ENCODE measurements at places on chromosomes 7 and 10.

- no peak for DNase-seq
- H3K27ac ChIP-seq = no peak overlapping the region
- H3K36me3 ChIP-seq = no peaks in the 10 kb centered on the region
These were observed 738 bp downstream of the ETV1 start for GRCh38 chr7:13988731-13989125.

DNA sequence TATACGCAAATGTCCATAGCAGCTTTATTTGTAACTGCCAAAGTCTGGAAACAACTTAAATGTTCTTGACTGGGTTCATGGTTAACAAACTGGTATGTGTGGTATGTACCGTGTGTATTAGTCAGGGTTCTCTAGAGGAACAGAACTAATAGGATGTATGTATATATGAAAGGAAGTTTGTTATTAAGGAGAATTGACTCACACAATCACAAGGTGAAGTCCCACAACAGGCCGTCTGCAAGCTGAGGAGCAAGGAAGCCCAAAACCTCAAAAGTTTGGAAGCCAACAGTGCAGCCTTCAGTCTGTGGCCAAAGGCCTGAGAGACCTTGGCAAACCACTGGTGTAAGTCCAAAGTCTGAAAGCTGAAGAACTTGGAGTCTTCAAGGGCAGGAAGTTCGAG, 66.8 kb downstream of the TMEM168 start:
- H3K4me3 ChIP-seq = no peak overlapping the region
- H3K36me3 ChIP-seq = no peaks in the 10 kb centered on the region
- H3K27me3 ChIP-seq = no peaks in the 10 kb centered on the region
- no peaks in the 10 kb centered on the region for H3K4me1 ChIP-seq

DNA sequence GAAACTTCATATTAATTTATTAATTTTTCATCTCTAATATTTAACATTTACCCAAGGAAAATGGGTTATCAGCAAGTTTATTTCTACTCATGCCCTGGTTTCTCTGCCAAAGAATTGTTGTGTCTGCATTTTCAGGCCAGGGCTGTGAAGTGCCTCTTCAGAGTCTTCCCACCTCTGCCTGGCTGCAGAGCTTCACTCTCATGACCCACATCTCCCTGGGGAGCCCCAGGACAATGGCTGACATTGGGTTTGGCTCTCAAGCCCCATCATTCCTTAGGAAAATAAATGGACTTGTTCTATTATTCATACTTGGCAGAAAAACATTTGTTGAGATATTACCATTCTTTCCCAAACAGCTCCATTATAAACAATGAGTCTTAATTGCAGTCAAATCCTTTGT, 30.3 kb downstream of the CACNA2D1 start:
- H3K27me3 ChIP-seq = no peaks in the 10 kb centered on the region
- H3K36me3 ChIP-seq = no peaks in the 10 kb centered on the region
- no peak overlapping the region for H3K4me3 ChIP-seq
- H3K4me1 ChIP-seq = no peaks in the 10 kb centered on the region
- no peak overlapping the region for H3K27ac ChIP-seq

DNA sequence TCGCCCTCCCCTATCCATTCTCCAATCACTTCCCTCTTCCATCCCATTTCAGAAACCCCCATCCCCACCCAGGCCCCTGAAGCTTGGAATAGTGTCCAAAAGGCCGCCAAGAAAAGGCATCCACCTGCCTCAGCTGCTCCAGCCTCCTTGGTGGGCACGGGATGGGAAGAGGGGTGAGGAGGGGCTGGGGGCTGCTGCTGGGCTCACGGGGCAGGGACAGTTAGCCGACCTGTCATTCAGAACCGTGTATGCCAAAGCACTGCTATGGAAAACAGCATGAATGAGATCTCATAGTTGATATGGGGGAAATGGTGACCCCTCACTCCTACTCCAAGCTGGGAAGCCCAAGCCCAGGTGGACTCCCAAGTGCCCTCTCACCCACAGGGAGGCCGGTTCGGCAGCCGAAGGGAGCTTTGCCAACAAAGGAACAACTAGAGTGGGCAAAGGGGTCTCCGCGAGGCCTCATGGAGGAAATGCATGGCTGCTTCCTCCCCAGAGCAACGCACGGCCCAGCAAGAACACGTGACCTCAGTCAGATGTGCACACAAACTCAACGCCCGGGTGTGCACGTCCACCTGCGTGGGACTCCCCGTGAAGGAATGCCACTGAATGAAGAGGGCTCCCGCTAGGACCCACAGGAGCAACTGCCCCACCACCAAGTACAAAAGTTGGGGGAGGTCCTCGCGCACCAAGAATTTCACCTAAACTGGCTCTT, 52.5 kb downstream of the EBF3 start:
- no peaks in the 10 kb centered on the region for H3K36me3 ChIP-seq
- no peak overlapping the region for H3K27ac ChIP-seq
- no peak overlapping the region for H3K4me3 ChIP-seq
- H3K27me3 ChIP-seq = no peaks in the 10 kb centered on the region

- H3K27ac ChIP-seq = no peak overlapping the region
- no peaks in the 10 kb centered on the region for H3K36me3 ChIP-seq
- no peaks in the 10 kb centered on the region for H3K4me1 ChIP-seq
- H3K4me3 ChIP-seq = no peak overlapping the region
- no peak for DNase-seq
These were observed 51.4 kb upstream of the AOAH start for GRCh38 chr7:36775676-36776075.

- no peaks in the 10 kb centered on the region for H3K27me3 ChIP-seq
- no peak for DNase-seq
- no peak overlapping the region for H3K4me3 ChIP-seq
- H3K27ac ChIP-seq = no peak overlapping the region
- no peaks in the 10 kb centered on the region for H3K4me1 ChIP-seq
These were observed 565.3 kb upstream of the GALNT17 start for GRCh38 chr7:70566671-70567070.

DNA sequence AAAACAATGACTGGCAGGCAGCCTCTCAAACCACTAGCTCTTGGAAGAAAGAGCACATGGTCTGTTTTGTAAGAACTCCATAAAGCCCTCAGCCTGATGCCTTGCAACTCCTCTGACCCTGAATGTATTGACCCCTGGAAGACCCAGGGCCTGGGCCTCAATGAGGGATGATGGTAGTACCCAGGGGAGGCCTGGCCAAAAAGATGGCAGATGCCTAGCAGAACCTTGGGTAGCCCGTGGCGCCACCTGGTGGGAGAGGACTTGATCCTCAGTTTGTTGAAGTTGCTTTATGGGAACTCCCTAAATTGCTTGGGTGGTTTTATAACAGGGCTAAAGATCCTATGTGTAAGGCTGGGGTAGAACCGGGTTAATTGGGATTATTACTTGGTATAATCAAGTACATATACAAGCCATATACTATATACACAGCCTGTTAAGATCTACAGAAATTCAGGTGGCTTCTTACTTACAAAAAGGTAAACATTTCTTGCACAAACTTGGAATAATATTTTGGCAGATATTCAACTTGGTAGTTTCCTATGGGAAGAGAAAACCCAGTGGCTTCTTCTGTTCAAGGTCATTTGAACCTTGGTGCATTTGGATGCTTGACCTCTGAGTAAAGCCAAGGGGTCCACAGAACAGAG, 95.8 kb upstream of the CACUL1 start:
- peak; percentile 41 for DNase-seq
- H3K4me3 ChIP-seq = no peak overlapping the region
- no peak overlapping the region for H3K27ac ChIP-seq
- no peaks in the 10 kb centered on the region for H3K27me3 ChIP-seq
- no peaks in the 10 kb centered on the region for H3K36me3 ChIP-seq
- no peaks in the 10 kb centered on the region for H3K4me1 ChIP-seq

DNA sequence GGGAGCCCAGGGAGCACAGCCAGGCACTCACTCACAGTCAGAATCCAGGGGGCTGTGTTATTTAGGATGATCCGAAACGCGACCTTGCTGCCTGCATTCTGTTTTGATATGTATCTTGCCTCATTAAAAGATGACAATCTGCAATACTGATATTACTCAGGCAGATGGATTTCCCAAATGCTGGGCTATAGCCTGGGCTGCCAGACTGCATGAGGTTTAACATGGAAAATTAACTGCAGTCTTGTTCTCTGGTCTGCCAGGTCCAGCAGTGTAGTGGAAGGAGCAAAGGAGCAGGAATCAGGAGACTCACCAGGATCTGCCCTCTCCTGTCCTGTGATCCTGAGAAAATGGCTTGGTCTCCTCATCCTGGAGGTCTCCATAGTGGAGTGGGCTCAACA, 258.1 kb downstream of the PAXIP1 start:
- no peak for DNase-seq
- H3K4me1 ChIP-seq = no peaks in the 10 kb centered on the region
- no peaks in the 10 kb centered on the region for H3K36me3 ChIP-seq
- H3K27me3 ChIP-seq = no peaks in the 10 kb centered on the region
- no peak overlapping the region for H3K4me3 ChIP-seq

- H3K36me3 ChIP-seq = no peaks in the 10 kb centered on the region
- no peaks in the 10 kb centered on the region for H3K27me3 ChIP-seq
- no peaks in the 10 kb centered on the region for H3K4me1 ChIP-seq
- DNase-seq = no peak
These were observed 586.8 kb upstream of the MGMT start for GRCh38 chr10:128880159-128880725.

DNA sequence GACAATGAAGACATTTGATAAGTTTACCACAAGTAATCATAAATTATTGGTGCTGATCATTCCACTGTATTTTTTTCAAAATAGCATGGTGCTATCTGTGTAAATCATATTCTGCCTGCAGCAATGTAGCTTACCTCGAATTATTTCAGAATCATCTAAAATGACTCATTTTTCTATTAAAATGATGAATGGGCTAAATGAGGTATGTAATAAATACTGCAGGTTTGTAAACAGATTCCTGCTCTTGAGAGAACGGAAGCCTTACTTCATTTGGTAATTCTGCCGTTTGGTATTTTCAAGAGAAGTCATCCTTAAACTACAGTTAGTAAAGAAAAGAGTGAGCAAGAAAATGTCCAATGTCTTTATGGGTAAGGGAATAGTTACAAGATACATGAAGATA, 115.9 kb downstream of the CHCHD3 start:
- no peak overlapping the region for H3K4me3 ChIP-seq
- no peaks in the 10 kb centered on the region for H3K4me1 ChIP-seq
- no peaks in the 10 kb centered on the region for H3K36me3 ChIP-seq
- no peak for DNase-seq
